Endodermal cell (in vitro differentiated cells): ENCODE measurements at places on chromosomes 3 and 15.

- no peaks in the 10 kb centered on the region for H3K4me1 ChIP-seq
- H3K4me3 ChIP-seq: no peak overlapping the region
- no peaks in the 10 kb centered on the region for H3K27me3 ChIP-seq
- no peak overlapping the region for H3K27ac ChIP-seq
- no peak for DNase-seq
- H3K36me3 ChIP-seq: peaks cover 98% of the 10 kb centered on the region
These were observed 117.2 kb downstream of the TJP1 start for GRCh38 chr15:29704950-29705597.

DNA sequence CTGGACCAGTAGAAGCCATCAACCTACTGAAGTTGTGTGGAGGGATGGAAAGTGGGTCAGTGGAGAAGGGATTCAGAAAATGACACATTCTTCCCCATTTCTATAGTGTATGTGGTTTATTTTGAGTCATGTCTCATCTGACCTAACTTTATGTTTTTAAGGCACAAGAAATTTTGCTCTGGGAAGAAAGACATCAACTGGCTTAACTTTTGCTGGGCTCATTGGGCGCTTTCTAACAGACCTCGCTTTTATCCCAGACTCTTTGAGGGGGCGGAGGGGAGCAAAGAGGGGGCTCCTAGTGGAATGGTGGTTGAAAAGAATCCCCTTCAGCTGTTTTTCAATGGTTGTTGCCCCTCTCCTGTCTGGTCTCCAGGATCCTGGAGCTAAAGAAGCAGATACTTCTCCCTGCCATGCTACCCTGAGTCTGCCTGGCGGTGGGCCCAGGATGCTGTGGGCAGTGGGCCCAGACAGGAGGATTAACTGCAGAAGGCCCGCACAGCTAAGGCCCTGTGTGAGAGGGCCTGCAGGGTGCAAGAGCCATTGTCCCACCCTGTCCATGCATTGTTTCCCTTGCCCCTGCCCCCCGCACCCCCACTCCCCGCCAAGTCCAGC, 14.5 kb downstream of the CSRNP1 start:
- peak; percentile 49 for DNase-seq
- no peak overlapping the region for H3K27ac ChIP-seq

- H3K4me1 ChIP-seq: no peaks in the 10 kb centered on the region
- H3K36me3 ChIP-seq: no peaks in the 10 kb centered on the region
- H3K4me3 ChIP-seq: no peak overlapping the region
- DNase-seq: peak; percentile 75
These were observed 836.2 kb downstream of the AGBL1 start for GRCh38 chr15:86915811-86916331.

GRCh38 chr3:76132154-76132470, 346.8 kb upstream of the ZNF717 start:
- no peaks in the 10 kb centered on the region for H3K36me3 ChIP-seq
- DNase-seq: no peak
- no peaks in the 10 kb centered on the region for H3K27me3 ChIP-seq
- H3K4me1 ChIP-seq: no peaks in the 10 kb centered on the region
- no peak overlapping the region for H3K27ac ChIP-seq
- H3K4me3 ChIP-seq: no peak overlapping the region

- H3K27ac ChIP-seq: no peak overlapping the region
- peak; percentile 44 for DNase-seq
- peaks cover 13% of the 10 kb centered on the region for H3K36me3 ChIP-seq
- H3K4me1 ChIP-seq: no peaks in the 10 kb centered on the region
These were observed 77.4 kb downstream of the VPS8 start for GRCh38 chr3:184889312-184889904.
